ENCODE measurements at places on chromosomes 4 and X.

DNA sequence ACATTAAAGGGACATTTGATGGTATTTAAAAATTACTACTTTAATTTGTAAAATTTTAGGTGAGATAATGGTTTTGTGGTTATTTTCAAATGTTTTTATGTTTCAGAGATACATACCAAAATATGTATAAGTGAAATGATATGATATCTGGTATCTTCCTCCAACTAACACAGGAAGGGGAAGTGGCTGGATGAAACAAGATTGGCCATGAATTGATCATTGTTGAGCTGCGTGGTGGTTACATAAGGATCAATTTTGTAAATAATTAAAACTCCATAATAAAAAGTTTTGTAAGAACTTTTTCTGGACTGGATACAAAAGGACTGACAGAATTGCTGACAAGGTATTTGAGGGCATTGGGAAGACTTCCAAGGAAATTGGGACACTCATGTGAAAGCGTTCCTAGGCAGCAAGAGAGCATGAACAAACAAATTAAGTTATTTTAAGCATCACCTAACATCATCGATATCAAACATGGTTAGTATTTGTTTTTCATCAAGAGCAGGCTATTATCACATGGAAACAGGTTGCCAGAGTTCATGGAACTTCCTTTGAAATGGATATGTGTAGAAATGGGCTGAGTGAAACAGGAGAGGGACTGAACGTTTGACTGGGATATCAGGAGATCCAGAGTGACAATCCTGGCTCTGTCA is 4.4 kb upstream of the PGM2 start:
- DNase-seq = no peak

- DNase-seq = no peak
These were observed 114.5 kb upstream of the SLIT2 start for GRCh38 chr4:20137176-20137575.

DNA sequence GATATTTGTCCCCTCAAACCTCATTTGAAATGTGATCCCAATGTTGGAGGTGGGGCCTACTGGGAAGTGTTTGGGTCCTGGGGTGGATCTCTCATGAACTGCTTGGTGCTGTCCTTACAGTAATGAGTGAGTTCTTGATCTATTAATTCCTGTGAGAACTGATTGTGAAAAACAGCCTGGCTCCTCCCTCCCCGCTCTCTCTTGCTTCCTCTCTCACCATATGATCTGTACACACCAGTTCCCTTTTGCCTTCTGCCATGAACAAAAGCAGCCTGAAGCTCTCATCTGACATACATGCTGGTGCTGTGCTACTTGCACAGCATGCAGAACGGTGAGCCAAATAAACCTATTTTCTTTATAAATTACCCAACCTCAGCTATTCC is 11.2 kb upstream of the YIPF7 start:
- DNase-seq = no peak

- no peak for DNase-seq
These were observed 130.5 kb downstream of the PTTG2 start for GRCh38 chr4:38090455-38091246.

DNA sequence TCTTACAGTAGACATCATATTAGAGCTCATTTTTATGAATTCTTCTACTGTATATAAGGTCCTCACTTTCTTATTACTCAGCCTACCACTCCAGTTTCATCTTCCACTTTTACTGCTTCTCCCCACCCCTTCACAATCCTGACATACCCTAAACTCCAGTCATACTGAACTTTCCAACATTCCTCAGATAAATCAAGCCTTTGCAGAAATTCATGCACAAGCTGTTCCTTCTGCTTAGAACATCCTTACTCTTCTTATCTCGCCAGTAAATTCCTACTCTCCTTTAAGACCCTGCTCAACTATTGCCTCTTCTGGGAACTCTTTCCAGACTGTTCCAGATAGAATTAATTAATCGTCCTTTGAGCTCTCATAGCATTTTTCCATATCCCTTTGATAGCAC is 24.8 kb downstream of the RTL9 start:
- no peak for DNase-seq

DNA sequence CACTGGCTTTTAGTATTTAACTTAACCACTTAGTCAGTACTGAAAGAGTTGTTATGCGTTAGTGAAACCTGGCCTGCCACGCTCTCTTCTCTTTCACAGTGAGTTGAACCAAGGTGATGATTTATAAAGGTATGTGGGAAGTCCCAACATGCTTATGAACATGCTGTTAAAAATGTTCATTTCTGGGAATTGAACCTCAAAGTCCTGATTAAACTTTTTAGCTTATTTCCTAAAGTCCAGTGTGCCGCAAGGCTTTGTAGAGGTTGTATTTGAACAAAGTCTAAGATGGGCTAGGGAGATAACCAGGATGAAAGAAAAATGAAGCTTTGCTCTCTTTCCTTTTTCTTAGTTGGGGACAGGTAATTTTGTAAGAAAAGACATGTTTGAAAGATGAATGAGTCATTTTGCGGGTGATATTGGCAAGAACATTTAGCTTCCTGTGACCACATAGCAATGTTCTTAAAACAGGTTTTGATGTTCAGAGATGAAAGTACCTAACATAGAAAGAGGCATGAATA is 270.3 kb downstream of the DTHD1 start:
- no peak for DNase-seq

GRCh38 chr4:183507925-183508696 is 3.3 kb downstream of the ING2 start:
- DNase-seq = no peak

- no peak for DNase-seq
These were observed 167.2 kb downstream of the CEP135 start for GRCh38 chr4:56115898-56116297.

GRCh38 chrX:72526534-72527508 is 45.8 kb downstream of the HDAC8 start:
- DNase-seq = no peak

- no peak for DNase-seq
These were observed 80.5 kb upstream of the GALNT7 start for GRCh38 chr4:173088144-173088543.

GRCh38 chr4:147678106-147678505 is 5.9 kb downstream of the PRMT9 start:
- no peak for DNase-seq

DNA sequence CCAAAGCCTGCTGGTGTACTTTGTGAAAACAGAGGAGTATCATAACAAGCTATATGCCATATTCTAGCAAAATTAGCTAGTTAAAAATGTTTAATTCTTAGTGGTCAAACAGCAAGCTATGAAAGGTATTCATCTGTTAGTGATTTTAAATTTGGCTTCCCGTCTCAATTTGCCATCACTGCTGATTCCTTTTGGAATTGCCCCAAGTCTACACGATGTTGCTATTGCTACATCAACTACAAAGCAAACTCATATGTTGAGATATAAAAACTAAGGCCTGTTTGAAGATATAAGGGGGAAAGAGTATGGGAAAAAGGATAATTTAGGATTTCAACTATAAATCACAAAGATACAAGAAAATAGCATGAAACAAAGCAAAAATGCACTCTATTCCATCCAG is 146.1 kb downstream of the COL25A1 start:
- DNase-seq = no peak

DNA sequence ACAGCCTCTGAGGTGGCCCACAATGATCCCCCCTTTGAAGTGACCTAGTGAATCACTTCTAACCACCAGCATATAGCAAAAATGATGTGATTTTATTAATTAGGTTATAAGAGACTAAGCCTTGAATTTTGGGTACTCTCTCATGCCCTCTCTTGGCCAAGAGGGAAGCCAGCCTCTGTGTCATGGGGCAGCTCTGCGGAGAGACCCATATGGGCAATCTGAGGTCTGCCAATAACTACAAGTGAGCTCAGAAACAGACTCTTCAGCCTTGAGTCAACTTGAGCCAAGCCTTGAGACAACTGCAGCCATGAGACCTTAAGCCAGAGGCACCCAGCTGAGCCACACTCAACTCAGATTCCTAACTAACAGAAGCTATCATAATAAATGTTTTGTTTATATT is 45.7 kb downstream of the MANBA start:
- DNase-seq = no peak

DNA sequence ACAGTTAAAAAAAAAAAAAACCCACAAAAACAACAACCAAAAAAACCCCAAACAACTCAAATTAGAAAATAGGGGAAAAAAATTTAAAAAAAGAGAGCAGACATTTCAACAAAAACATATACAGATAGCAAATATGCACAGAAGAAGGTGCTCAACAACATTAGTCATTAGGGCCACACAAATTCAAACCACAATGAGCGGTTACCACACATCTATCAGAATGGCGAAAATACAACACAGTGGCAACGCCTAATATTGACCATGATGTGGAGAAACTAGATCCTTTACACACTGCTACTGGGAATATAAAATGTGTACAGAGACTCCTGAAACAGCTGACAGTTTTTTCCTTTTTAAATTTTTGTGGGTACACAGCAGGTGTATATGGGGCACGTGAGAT is 19.4 kb downstream of the LYAR start:
- DNase-seq = no peak

GRCh38 chr4:22531311-22532019 is 15.6 kb upstream of the ADGRA3 start:
- DNase-seq = no peak

- no peak for DNase-seq
These were observed 129.0 kb downstream of the SH2D1A start for GRCh38 chrX:124475358-124475757.

- DNase-seq = no peak
These were observed 108.7 kb downstream of the ANAPC10 start for GRCh38 chr4:144989306-144989705.

GRCh38 chrX:120857240-120857639 is 18.4 kb downstream of the CT47B1 start:
- DNase-seq = no peak

- DNase-seq = no peak
These were observed 52.0 kb upstream of the PDLIM5 start for GRCh38 chr4:94399721-94400120.

GRCh38 chrX:131802836-131803626 is 220.1 kb upstream of the STK26 start:
- no peak for DNase-seq

DNA sequence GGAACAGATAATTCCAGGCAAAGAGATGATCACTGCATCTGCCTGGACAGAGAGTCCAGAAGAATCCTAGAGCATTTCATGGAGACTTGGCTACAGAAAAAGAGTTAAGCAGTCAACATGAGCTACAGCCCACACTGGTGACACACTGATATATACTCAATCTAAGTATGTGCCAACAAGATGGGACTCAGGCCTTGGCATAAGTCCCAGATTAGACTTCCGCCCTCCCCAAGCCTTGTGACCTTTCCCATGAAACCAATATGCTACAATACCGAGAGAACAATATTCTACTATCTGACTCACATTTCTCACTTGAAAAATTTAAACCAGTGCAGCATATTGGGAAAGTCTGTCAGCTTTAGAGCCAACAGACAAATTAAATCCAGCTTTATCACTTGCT is 65.7 kb upstream of the SLITRK2 start:
- no peak for DNase-seq

Data from stimulated activated CD4-positive, alpha-beta T cell treated with anti-CD3 and anti-CD28 coated beads, Interleukin-1b, Interleukin-23, amount 100 ng/mL, for 1 hour (primary cell).